ENCODE measurements at places on chromosomes 2 and 18. TPM values are rescaled to one million over a fixed set of nuclear protein-coding genes. Genes with fewer than 3 reads are reported as not detected.

DNA sequence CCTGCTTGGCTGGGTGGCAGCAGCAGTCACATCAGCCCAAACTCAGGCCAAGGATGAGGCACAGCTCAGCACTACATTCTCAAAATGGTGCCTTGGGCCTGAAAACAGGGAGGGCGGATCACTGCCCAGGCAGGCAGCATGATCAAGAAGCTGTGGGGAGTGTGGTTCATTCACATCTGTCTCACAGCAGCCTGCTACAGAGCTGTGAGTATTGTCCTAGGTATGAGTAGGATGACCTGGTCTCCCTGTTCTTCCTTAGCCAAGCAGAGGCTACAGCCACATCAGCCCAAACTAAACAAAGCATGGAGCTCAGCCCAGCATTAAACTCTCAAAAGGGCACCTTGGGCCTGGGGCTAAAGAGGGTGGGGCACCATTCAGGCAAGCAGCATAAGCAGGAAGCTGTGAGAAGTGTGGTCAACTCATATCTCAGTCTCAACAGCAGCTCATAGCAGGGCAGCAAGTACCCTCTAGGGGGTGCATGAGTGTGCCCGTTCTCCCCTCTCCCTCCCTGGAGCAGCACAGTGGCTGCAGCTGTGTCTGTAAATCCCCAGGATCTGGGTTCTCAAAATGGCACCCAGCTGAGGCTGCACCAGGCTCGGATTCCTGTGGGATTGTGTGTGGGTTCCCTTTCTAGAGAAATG is 139.6 kb downstream of the TRABD2A start:
- peak; percentile 8 for DNase-seq

MYL1 gene
- polyA plus RNA-seq: not detected

TMEM237 gene
- polyA plus RNA-seq: 36.3 TPM

DNA sequence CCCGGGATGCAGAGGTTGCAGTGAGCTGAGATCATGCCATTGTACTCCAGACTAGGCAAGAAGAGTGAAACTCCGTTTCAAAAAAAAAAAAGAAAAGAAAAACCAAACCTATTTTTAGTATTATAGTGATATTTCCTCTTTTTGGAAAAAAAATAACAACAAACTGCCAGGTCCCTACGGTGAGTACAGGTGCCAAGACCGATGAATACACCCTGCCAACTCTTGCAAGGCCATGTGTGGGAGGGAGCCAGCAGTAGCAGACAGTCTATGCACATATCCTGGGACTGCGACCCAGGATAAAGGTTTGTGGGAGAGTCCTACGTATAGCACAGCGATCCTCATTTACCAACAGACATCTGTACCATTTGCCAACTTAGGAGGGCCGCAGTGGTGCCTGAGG is 69.6 kb upstream of the DNMT3A start:
- DNase-seq: no peak

ARL4C gene
- 4.7 TPM for polyA plus RNA-seq

ADCY3 gene
- 71.7 TPM for polyA plus RNA-seq

DNA sequence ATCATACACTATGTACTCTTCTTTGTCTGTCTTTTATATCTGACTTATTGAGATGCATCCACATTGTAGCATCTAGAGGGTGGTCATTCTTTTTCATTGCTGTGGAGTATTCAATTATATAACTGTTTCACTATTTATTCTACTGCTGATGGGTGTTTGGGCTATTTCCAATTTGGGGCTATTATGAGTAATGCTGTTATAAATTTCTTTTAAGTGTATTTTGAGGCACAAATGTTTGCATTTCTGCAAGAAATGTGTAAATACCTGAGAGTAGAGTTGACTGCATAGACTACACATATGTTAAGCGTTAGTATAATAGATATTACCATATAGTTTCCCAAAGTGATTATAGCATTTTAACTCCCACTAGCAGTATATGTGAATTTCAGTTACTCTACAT is 26.9 kb upstream of the PPP1R1C start:
- no peak for DNase-seq

DNA sequence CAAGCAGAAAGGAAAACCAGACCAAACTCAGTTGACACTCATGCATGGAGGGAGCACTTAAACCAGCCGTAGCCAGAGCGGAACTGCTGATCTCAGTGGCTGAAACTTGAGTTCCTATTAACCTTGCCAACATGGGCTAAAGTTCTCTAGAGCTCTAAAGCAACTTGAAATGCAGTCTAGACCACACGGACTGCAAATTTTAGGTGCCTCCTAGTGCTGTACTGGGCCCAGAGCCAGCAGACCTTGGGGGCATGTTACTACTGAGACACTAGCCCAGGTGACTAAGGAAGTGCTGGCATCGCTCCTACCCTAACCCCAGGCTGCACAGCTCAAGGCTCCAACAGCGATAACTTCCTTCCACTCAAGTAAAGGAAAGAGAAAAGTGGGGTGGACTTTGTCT is 236.5 kb downstream of the AKAIN1 start:
- DNase-seq: no peak

DNA sequence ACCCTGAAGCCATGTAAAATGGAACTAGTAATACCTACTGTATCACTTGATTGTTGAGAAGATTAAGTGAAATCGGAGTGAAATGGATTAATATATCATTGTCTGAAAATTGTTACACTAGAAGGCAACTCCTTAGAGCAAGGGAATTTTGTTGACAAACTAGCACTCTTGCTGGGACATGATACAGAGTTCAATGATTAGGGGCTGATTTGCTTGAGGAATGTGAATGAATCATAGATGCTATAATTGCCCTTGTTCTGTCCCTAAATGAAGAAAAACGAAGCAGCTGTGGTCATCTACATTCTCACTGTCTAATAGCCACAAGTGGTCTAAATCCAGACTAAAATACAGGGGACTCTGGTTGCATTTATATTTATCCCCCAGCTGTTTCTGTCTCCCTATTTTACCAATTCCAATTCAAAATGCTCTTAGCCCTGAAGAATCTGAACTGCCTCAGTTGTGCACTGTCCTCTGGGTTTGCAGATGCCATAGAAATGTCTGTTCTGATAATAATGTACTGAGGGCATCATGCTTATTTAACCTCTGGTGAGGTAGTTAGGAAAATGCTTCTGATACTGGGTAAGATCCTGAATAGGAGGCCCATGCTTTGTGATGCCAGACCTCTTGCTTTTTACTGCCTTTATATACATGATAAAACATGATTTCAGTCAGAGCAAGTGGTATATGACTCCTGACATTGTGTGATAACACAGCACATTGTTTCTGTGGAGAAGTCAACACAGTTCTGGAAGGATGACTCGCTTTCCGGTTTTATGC is 382.1 kb downstream of the NRXN1 start:
- peak; percentile 61 for DNase-seq

GRCh38 chr2:65081232-65081685 is 25.0 kb downstream of the CEP68 start:
- DNase-seq: peak; percentile 84

HJURP gene
- polyA plus RNA-seq: 38.5 TPM

DNA sequence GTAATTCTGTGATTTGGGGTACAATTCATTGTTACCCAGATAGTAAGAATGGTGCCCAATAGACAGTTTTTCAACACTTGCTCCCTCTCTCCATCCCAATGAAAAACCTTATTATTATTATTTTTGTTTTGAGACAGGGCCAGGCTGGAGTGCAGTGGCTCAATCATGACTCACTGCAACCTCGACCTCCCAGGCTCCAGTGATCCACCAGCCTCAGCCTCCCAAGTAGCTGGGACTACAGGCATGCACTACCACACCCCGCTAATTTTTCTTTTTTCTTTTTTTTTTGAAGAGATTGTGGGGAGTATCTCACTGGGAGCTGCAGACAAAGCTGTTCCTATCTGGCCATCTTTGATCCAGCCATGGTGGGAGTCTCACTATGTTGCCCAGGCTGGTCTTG is 7.2 kb downstream of the TGFA start:
- DNase-seq: no peak

ALPI gene
- polyA plus RNA-seq: not detected

- no peak for DNase-seq
These were observed 1.1 kb downstream of the RPL37A start for GRCh38 chr2:216499641-216500218.

- DNase-seq: no peak
These were observed 217.2 kb upstream of the PKDCC start for GRCh38 chr2:41830600-41830999.

DNA sequence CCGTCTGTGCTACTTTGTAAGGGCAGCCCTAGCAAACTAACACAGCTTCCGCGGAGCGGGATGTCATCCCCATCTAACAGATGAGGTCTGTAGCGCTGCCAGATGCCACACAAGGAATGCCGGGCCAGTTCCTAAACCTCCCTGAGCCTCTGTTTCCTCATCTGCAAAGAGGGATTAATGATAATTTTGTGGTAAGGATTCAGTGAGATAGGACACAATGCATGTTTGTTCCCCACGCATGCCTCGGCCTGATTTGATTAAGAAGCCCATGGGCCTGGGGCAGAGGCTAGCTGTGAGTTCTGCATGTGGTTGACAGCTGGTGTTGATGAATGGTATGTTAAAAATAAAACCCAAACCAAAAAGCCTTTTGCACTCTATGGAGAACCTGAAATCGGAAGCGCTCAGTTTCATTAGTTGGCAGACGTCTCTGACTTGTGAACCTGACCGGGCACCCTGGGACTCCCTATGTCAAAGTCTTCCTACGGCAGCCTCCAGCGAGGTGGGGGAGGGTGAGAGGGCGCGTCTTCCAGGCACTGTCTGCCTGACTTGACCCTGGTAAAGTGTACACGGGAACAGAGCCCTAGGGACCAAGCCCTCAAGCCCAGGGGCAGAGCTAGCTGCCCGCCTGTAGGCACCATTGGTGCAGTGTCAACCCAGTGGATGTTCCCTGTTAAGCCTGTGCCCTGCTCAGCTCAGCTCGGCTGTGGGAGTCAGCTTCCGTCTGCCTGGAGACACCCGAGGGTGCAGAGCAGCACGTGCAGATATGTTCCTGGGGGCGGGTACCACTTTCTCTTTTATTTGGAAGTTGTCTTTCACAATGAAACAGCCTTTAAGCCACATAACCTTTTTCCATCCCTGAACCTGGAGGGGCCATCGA is 14.8 kb upstream of the INHBB start:
- DNase-seq: no peak

DNA sequence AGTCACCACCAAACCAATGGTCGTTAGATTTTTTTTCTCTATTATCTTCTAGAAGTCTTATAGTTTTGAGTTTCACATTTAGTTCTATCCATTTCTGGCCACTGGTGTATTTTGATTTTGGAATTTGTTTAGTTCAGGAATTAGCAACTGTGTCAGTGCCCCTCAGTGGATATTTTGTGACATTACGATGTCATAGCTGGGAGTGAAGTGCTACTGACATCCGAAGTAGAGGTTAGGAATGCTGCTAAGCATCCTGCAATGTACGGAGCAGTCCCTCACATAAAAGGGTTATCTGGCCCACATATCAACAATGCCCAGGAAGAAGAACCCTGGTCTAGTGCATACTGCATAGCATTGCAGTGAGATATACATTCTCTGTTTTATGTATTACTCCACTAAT is 157.4 kb upstream of the RGPD4 start:
- no peak for DNase-seq

DLGAP1 gene
- polyA plus RNA-seq: not detected

KCNG2 gene
- polyA plus RNA-seq: not detected

IMPA2 gene
- 6.1 TPM for polyA plus RNA-seq

- no peak for DNase-seq
These were observed 9.6 kb downstream of the KCNJ3 start for GRCh38 chr2:154707994-154708575.

GPR45 gene
- polyA plus RNA-seq: not detected

FSHR gene
- polyA plus RNA-seq: not detected

GRCh38 chr2:105626212-105626965 is 118.3 kb upstream of the NCK2 start:
- DNase-seq: no peak

DNA sequence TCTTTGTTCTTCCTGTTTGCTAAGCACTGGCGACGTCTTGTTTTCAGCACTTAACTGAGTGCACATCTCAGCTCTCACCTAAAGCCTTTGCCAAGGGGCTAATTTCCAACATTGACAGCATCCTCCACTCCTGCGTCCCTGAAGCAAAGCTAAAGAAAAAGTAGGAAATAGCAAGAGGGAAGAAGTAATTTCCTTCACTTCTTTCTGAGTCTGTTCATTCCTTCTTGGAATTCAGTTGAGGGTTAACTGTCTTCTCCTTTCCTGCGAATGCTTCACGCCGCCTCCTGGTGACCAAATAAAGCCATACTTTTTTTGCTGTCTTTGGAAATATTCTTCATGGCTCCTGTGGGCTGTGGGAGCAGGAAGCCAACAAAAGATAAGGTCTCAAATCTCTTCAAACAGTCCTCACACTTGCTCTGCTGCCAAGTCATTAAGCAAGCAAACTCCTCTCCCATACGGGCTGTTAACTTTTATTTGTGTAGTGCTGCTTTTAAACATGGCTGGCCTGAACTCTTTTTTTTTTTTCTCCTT is 100.9 kb downstream of the DPP10 start:
- DNase-seq: no peak

- DNase-seq: no peak
These were observed 105.5 kb upstream of the ASB18 start for GRCh38 chr2:236369661-236370062.

- DNase-seq: no peak
These were observed 110.7 kb upstream of the TLK1 start for GRCh38 chr2:171271386-171271785.

Data from endothelial cell of umbilical vein (primary cell).